ENCODE measurements at places on chromosomes 7 and 10.

DNA sequence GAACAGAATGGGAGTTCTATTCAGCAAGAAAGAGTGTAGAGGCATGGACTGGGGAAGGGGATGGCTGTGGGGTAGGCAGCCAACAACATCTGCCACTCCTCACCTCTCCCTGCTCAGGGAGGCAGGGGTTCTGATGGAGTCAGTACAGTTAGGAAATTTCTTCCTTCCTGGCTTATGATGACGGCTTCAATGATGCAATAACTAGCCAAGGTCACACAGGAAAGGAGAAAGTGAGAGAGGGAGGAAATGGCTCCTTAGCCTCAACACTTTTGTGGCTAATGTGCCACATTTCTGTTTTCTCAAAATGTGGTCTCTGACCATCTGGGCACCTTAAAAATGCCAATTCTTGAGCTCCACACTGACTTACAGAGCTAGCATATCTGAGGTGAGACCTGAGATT lies 79.3 kb upstream of the PDZD8 start:
- DNase-seq, result no peak

- no peak for DNase-seq
Observed at GRCh38 chr7:55641811-55642210, 69.5 kb upstream of the VOPP1 start.

- no peak for DNase-seq
Observed at GRCh38 chr7:108541478-108541877, 15.5 kb upstream of the PNPLA8 start.

DNA sequence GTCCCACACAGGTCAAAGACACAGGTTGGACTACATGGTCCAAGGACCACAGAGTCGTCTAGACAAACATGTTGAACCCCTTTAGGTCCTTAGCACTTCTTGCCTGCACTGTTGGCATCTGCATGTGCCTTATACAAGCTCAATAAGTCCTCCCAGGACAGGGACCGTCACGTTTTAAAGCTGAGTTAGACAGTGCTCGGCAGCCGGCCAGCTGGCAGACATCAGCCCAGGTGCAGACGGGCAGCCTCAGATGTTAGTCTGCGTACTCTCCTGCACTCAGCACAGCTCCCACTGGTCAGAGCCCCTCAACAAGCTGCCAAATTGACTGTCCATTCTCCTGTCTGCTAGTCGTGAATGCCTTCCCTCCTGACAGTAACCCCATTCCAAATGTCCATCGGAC lies 34.9 kb downstream of the PARP12 start:
- DNase-seq, result no peak

DNA sequence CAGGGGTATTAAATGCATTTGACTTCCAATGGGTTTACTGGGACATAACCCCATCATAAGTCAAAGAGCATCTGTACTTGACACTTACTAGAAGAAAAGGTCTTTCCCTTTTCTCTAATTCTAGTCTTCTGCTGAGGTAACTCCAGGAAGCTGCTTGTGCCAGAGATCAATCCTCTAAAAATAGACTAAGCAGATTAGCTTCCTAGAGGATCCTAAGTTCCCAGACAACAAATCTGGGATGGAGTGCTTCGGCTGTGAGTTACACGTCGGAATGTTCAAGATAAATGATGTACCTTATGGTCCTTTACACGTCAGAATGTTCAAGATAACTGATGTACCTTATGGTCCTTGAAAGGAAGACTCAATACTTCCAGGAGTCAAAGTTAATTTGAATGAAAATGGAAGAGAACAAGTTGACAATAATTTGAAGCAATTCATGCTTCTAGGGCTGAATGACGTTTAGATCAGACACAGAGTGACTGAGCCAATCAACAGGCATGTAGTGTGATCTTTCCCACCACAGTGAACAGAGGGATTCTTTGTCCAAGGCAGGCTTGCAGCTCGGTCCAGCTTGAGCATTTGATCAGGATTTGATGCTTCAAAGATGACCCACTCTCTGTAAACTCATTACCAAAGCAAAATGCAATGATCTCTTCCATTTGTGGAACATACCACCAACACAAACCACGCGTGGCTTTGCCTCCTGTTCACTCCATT lies 63.8 kb downstream of the SLC37A3 start:
- no peak for DNase-seq

DNA sequence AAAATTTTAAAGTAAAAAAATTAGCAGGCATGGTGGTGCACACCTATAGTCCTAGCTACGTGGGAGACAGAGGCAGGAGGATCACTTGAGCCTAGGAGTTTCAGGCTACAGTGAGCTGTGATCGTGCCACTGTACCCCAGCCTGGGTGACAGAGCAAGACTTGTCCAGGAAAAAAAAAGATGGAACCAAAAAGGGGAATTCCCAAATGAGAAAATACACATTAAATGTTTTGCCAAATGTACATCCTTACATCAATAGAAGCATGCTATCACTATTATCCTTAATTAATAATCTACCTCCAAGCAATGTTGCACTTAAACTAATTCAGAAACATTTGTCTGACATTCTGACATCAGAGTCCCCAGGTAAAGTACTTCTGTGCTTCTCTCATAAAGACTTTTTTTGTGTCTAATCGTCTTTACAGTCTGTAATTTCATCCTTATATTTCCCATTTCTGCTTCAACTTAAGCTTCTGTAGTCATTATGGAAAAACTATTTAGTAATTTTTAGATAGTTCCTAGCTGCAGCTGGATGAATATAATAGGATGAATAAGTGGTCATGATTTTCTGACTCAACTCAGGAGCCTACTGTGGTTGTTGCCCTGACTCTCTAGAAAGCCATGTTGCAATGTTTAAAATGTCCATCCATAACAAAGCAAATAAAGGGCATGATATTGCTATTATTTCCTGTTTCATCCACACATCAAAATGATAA lies 57.7 kb downstream of the MYPN start:
- DNase-seq, result no peak

GRCh38 chr7:148037044-148037443 lies 553.5 kb upstream of the C7orf33 start:
- DNase-seq, result no peak

DNA sequence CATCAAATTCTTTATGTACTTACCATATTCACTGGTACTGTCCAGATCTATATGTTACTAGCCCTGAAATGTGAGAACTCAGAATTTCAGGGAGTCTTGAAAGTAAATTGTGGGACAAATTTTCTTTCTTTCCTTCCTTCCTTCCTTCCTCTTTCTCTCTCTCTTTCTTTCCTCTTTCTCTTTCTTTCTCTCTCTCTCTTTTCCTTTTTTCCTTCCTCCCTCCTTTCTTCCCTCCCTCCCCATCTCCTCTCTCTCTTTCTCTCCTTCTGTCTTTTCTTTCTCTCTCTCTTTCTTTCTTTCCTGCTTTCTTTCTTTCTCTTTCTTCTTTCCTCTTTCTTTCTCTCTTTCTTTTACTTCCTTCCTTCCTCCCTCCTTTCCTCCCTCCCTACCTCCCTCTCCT lies 257.4 kb upstream of the CSTF2T start:
- no peak for DNase-seq

GRCh38 chr10:21458126-21458871 lies 67.2 kb downstream of the SKIDA1 start:
- DNase-seq, result no peak

- DNase-seq, result no peak
Observed at GRCh38 chr7:95059842-95060313, 152.5 kb downstream of the PPP1R9A start.
